ENCODE measurements at places on chromosomes 1 and 21. TPM values are rescaled to one million over a fixed set of nuclear protein-coding genes. Genes with fewer than 3 reads are reported as not detected.

The FDPS gene
- 54.8 TPM for polyA plus RNA-seq

The OLIG1 gene
- polyA plus RNA-seq: 6.2 TPM

The FHAD1 gene
- 2.8 TPM for polyA plus RNA-seq

The AZIN2 gene
- 8.1 TPM for polyA plus RNA-seq

The TFF2 gene
- not detected for polyA plus RNA-seq

The ADGRB2 gene
- polyA plus RNA-seq: 6.8 TPM

The CRP gene
- polyA plus RNA-seq: not detected

The CSMD2 gene
- polyA plus RNA-seq: 0.43 TPM

The LRRC42 gene
- polyA plus RNA-seq: 13.0 TPM

The KCNN3 gene
- polyA plus RNA-seq: 1.4 TPM

The KRTAP13-2 gene
- not detected for polyA plus RNA-seq

The DFFA gene
- polyA plus RNA-seq: 13.8 TPM

The NUP210L gene
- polyA plus RNA-seq: 0.27 TPM

The PRELP gene
- 0.27 TPM for polyA plus RNA-seq

The PPIAL4G gene
- 0.38 TPM for polyA plus RNA-seq

The COL24A1 gene
- polyA plus RNA-seq: not detected

The CYP4X1 gene
- 42.0 TPM for polyA plus RNA-seq

All from Purkinje cell (primary cell).